Umbilical cord (tissue), 2 donors: ENCODE measurements at places on chromosomes 4 and X. TPM values are rescaled to one million over a fixed set of nuclear protein-coding genes. Genes with fewer than 3 reads are reported as not detected.
A peak's percentile ranks its signal among the peaks of the same experiment; 100 is the strongest.

GRCh38 chr4:108272046-108272445, 103.3 kb upstream of the LEF1 start:
- DNase-seq = no peak

- no peak for DNase-seq
These were observed 262.1 kb upstream of the STS start for GRCh38 chrX:6885396-6885795.

GRCh38 chrX:50106051-50106675, 94.6 kb downstream of the AKAP4 start:
- no peak for DNase-seq

DNA sequence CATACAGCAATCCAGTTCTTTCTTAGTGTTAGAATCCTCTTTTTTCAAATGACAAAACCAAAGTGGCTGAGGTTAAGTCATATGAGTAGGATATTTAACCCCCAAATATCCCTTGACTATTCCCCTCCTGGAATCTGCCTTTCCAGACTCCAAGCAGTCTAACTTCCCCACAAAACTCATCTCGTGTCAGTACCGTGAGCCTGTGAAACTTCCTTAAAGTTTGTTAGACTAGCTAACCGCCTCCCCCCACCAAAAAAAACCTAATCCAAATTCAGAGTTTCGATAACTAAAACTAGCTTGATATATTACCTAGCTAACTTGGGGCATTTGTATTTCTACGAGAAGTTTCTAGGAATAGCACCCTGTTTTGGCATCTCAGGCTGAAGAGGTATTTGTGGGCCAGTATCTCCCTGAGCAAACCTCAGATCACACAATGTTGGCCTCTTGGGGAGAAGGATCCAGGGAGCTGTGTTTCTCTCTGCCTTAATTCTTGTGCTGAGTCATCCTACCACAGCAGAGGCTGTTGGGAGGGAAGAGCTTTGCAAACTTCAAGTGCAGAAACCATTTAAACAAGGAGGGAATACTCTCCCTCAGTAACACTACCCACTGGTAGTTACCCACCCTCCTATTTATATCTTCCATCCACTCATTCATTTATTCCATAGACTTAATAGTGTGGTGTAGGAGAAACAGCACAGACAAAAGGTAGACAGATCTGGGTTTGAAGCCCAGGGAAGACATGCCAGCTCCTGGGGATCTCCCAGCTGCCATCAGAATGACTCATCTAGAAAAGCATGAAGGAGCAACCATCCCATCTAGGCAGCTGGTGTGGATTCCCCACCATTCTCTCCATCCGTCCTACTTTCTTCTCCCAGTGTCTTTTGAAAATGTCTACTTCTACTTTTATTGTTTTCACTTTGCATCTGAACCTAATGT, 39.3 kb upstream of the TXK start:
- peak; percentile 50 for DNase-seq

DNA sequence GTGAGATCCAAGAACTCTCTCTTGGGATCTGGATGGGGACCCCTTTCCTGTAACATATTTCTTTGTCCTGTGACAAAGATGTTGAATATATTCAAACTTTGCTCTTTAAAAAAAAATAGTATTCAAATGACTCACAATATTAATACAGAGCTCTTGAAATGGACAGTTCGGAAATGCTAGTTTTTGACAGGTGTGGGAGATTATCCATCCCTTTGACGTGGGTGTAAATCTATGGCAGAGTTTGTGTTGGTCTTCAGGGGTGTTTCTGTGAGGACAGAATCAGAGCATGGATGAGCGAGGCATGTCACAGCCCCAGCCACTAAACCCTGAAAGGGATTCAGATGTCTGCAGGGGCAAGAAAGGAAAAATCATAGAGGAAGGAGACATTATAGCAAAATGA, 25.8 kb downstream of the TENM3 start:
- no peak for DNase-seq

- no peak for DNase-seq
These were observed 19.5 kb upstream of the CNKSR2 start for GRCh38 chrX:21354725-21355124.

DNA sequence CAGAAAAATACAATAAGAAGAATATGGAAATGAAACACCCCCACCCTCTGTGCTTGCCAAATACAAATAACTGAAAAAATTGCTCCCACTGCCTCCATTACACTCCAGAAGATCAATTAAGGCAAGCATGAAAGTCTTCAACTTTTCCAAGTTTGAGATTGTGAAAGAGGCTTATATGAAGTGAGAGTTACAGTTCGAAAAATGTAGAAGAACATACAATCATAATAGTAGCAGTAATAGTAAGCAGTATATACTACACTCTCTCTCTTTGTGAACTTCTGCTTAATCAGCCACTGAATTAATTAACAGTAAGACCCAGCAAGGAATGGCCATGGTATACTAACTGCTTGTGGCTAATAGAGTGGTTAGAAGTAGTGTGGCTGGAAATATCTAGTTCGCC, 923.2 kb downstream of the RPA4 start:
- no peak for DNase-seq

Gene AKAP14
- total RNA-seq = not detected

Gene OTUD6A
- not detected for total RNA-seq

Gene NPY2R
- total RNA-seq = 1.4 TPM

Gene SEPSECS
- total RNA-seq = 42.4 TPM

Gene USP51
- total RNA-seq = 0.96 TPM
